ENCODE measurements at places on chromosomes 12 and 14. TPM values are rescaled to one million over a fixed set of nuclear protein-coding genes. Genes with fewer than 3 reads are reported as not detected.

DNAH10 gene
- total RNA-seq, result 0.72 TPM

MORN3 gene
- 1.4 TPM for total RNA-seq

WDHD1 gene
- total RNA-seq, result 9.4 TPM

DDIT3 gene
- total RNA-seq, result 136 TPM

PRH2 gene
- not detected for total RNA-seq

NOVA1 gene
- not detected for total RNA-seq

EML5 gene
- under 0.01 TPM for total RNA-seq

Data from osteoblast (primary cell).